ENCODE measurements at places on chromosomes 7 and 10. TPM values are rescaled to one million over a fixed set of nuclear protein-coding genes. Genes with fewer than 3 reads are reported as not detected.

The ZKSCAN1 gene
- total RNA-seq = 33.9 TPM

The FOXL3 gene
- total RNA-seq = not detected

The MYOF gene
- 121 TPM for total RNA-seq

The SPDYE8 gene
- total RNA-seq = not detected

DNA sequence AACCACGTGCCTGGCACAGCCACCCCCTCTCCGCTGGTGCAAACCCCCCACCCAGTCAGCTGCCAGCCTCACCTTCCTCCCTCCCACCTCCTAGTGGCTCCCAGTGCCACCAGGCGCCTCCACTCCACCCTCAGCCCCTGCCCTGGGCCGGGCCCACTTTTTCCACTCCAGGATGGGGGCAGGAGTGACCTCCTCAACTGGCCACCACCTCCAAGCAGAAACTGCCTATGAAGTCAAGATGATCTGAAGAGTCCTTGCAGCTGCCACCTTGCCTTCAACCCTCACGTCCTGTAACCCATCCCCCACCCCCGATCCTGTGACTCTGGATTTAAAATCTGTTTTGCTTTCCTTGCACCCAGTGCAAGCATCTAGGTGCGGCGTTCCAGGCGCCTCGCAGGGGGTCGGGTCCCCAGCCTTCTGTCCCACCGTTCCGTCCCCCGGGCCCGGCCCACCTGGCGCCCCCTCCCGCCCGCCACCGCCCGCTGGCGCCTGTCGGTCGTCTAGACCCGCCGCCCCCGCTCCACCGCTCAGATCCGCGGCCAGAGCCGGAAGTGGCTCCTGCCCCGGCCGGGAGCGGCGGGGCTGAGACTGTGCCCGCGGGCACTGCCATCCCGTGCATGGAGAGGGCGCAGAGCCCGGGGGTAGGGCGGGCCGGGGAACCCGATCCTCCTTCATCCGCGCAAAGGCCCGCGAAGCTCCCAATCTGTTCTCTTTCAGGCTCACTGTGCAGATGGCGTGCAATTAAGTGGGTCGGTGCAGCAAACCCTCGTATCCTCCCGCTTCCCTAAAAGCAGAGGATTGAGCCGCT, 51.2 kb upstream of the GTF2I start:
- peak overlapping the region; percentile 70 for H3K27ac ChIP-seq
- peak overlapping the region; percentile 55 for H3K4me3 ChIP-seq
- peak; percentile 91 for DNase-seq
- H3K27me3 ChIP-seq = no peaks in the 10 kb centered on the region
- H3K36me3 ChIP-seq = peaks cover 6% of the 10 kb centered on the region

DNA sequence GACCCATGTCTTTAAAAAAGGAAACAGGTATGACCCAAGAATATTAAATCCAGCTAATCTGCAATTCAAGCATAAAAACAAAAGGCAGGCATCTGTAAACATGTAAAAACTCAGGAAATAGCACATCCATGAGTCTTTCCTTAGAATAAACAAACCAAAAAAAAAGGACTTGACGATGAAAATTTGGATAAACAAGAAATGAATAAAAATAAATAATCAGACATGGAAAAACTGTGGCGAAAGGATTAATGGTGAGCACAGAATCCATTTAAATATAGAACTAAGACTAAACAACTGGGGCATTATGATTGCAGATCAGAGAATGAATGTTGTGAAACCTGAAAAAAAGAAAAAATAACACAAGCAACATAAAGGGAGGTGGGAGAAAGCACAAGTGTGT, 170.1 kb downstream of the DOCK4 start:
- H3K27ac ChIP-seq = no peak overlapping the region
- no peaks in the 10 kb centered on the region for H3K27me3 ChIP-seq
- H3K4me3 ChIP-seq = no peak overlapping the region
- peaks cover 37% of the 10 kb centered on the region for H3K4me1 ChIP-seq
- H3K36me3 ChIP-seq = no peaks in the 10 kb centered on the region
- no peak for DNase-seq

GRCh38 chr10:104324221-104324686, 14.0 kb downstream of the ITPRIP start:
- H3K4me1 ChIP-seq = peaks cover 100% of the 10 kb centered on the region
- peak overlapping the region; percentile 88 for H3K27ac ChIP-seq
- no peak overlapping the region for H3K4me3 ChIP-seq
- no peaks in the 10 kb centered on the region for H3K27me3 ChIP-seq
- DNase-seq = no peak
- no peaks in the 10 kb centered on the region for H3K36me3 ChIP-seq

GRCh38 chr10:18282094-18282493, 141.9 kb downstream of the CACNB2 start:
- no peaks in the 10 kb centered on the region for H3K36me3 ChIP-seq
- DNase-seq = no peak
- H3K27ac ChIP-seq = no peak overlapping the region

- no peak overlapping the region for H3K27ac ChIP-seq
- H3K36me3 ChIP-seq = no peaks in the 10 kb centered on the region
- peak; percentile 52 for DNase-seq
- H3K27me3 ChIP-seq = no peaks in the 10 kb centered on the region
These were observed 100.2 kb downstream of the MICALL2 start for GRCh38 chr7:1359051-1359400.

DNA sequence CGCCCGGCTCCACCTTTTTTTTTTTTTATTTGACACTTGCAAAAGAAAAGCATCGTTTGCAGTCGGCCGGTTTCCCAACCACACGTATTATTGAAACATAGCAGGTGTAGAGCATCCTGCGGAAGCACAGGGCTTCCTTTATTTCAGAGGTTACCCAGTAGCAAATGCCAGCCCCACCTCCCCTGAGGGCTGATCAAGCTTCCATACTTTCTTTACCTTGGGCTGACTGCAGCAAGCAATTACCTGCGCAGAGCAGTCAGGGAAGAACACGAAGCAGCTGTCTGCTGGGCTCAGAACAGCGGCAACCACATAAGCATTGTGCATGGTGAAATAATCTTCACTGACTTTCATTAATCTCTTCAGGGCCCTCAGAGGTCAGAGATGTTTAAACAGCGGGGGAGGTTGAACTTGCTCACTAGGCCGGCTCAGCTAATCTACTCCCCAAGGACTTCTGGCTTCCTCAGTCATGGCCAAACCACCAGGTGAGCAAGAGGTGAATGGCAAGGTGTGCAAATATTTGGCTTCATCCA, 784.7 kb upstream of the AUTS2 start:
- no peak overlapping the region for H3K27ac ChIP-seq
- no peak overlapping the region for H3K4me3 ChIP-seq
- no peaks in the 10 kb centered on the region for H3K27me3 ChIP-seq
- H3K36me3 ChIP-seq = no peaks in the 10 kb centered on the region

DNA sequence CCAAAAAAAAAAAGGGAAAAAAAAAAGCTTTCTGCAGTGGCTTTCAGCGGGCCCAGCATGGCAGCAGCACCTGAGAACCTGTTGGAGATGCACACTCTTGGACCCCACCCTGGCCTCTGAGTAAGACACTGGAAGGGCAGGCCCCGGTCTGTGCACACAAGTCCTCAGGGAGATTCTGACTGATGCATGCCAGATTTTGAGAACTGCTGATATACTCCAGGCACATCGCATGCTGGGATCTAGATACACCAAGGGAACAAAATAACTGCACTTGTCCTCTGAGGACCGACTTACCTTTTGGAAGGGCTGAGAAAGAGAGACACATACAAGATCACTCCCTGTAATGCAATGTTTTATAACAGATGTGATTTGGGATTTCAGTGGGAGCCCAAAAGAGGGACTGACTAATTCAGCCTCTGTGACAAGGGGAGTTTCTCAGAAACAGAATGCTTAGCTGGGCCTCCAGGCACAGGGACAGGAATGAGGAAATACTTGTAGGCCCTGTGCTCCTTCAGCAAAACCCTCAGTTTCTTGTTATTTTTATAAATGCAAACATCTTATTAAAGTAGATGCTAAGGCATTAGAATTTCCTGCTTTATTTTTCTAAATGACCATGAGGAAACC, 8.2 kb downstream of the EGFR start:
- H3K27ac ChIP-seq = peak overlapping the region; percentile 48
- peaks cover 12% of the 10 kb centered on the region for H3K4me1 ChIP-seq
- peak; percentile 45 for DNase-seq
- H3K4me3 ChIP-seq = no peak overlapping the region
- H3K36me3 ChIP-seq = no peaks in the 10 kb centered on the region

- H3K36me3 ChIP-seq = no peaks in the 10 kb centered on the region
- no peak overlapping the region for H3K27ac ChIP-seq
- no peak overlapping the region for H3K4me3 ChIP-seq
- peaks cover 2% of the 10 kb centered on the region for H3K4me1 ChIP-seq
- no peaks in the 10 kb centered on the region for H3K27me3 ChIP-seq
These were observed 21.8 kb downstream of the PRKCQ start for GRCh38 chr10:6558272-6558671.

All from upper lobe of left lung (tissue), 6 donors.